ENCODE measurements at places on chromosomes 3 and 15.

GRCh38 chr3:137612291-137612690 is 151.8 kb upstream of the SOX14 start:
- no peak for DNase-seq

DNA sequence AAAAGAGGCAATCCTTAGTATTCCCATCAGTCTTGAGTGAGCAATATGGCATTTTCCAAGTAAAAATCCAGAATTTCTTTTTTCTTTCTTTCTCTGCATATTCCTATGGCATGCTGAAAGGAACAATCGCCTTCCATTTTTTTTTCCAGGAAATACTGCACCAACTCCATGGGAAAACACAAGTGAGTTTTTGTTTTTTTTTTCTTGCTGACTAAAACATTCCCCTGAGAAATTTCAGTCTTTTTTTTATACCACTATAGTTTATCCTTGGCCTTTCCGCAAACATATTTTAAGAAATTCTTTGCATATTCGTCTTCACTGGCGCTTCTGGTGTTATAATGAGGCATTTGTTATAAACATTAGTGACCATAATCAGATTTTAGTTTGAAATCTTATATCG is 429.6 kb upstream of the MDFIC2 start:
- no peak for DNase-seq

DNA sequence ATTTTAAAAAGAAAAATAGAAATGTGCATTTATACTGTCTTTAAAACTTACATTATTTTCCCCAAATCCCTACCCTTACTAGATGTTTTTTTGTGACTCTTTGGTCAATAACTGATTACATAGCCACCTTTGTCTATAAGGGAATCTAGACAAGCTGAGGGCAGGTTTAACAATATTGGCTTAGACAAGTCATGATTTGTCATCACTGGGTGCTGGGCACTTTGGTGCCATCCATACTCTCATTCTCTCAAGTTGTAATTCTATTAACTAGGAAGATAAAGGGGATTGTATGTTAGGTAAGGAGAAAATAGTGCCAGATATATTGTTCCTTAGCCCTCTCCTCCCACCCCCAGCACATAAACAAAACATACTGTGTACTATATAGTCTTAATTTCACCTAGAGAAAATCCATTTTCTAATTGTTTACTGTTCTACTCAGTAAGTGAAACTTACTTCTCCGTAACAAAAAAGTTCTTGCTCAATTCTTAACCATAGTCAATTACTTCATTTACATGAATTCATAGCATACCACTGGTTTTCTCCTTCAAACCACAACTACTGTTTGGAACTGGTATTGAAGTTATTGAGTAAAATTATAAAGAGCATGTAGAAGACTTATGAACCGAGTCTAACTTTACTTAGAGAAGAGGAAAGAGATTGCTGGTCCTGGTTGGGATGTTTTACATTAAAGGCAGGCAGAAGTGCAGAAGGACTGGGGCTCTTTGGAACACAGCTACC is 877.1 kb downstream of the PDCD6IP start:
- DNase-seq = no peak

DNA sequence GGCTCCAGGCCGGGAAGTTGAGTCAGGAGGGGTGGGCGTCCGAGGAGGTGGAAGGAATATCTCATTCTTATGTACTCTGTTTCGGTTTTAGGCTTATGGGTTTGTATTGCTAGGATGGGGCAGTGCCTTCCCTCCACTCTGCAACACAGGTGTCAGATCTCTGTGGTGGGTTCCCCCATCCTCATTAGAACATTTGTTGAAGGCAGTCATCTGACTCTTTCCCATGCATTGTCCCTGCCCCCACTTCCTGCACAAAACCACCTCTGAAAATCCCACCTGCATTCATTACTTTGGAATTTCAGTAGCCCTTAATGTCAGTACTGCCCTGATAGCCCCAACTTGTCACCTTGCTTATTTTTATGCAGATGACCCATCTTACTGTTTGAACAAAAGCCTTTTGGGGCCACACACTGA is 29.5 kb downstream of the GYG1 start:
- no peak for DNase-seq

GRCh38 chr3:52065264-52065756 is 8.9 kb upstream of the DUSP7 start:
- DNase-seq = no peak

- no peak for DNase-seq
Observed at GRCh38 chr15:101406036-101406435, 83.5 kb downstream of the PCSK6 start.

GRCh38 chr3:14847613-14848541 is 29.1 kb downstream of the FGD5 start:
- no peak for DNase-seq

DNA sequence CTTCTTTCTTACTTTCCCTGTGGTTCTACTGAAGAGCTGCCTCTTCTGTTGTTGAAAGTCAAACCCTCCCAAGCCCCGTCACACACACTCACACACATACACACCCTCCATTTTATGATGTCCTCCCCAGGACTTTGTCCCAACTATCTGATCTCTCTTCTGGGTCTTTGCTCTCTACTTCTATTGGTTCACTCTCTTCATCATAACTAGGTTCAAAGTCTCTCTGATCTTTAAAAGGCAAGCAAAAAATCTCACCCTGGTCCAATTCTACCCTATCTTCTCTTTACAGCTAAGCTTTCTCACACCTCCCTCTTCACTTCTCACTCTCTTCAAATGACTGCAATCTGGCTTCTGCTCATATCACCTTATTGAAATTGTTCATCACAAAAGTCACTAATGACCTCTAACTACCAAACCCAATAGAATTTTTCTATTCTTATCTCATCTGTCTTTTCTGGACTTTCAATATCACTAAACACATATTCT is 34.8 kb downstream of the LRRFIP2 start:
- DNase-seq = no peak

GRCh38 chr3:10374311-10374710 is 53.4 kb upstream of the SEC13 start:
- no peak for DNase-seq

DNA sequence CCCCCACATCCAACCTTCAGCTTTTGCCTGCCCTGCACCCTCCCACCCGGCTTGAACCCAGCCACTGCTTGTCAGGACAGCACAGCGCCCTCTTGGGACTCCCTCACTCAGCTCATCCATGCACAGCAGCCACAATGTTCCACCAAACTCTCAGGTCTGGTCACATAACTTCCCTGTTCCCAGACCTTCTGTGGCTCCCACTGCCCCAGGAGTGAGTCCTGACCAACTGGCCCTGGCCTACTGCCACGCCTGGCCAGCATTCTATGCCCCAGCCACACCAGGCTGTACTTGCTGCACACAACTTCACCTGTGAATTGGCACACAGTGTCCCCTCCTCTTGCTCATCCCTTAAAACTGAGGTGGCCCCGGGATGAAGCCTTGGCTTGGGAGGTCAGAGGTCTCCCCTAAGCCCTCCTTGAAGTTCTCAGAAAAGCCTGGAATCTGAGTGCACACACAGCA is 21.0 kb downstream of the PLXNB1 start:
- DNase-seq = no peak

DNA sequence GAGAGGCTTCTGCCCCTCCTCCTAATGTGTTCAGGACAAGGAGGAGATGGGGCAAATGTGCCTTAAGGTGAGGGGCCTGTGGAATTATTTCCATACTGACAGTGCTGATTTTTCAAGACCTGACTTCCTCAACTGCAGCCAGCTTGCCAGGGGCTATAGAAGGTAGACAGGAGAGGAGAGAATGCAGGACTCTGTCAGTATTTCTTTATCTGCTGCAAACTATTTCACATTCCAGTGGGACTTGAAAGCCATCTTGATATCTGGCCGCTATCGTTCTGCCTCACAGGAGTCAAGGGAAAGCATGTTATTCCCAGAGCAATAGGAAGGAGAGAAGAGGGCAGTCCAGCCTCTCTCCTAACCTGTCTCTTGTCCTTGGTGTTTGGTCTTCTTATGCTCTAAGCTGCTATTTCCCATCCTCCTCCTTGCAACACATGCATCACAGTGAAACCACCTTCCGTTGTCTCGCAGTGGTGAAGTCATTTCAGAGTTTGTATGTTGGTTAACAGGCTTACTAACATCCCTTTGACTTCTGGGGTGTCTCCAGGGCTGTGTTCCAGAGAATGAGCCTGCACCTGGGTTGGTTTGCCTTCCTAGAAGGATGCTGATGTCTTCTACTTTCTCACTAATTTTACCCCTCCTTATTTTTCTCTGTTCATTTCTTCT is 95.1 kb upstream of the MRPS22 start:
- no peak for DNase-seq

DNA sequence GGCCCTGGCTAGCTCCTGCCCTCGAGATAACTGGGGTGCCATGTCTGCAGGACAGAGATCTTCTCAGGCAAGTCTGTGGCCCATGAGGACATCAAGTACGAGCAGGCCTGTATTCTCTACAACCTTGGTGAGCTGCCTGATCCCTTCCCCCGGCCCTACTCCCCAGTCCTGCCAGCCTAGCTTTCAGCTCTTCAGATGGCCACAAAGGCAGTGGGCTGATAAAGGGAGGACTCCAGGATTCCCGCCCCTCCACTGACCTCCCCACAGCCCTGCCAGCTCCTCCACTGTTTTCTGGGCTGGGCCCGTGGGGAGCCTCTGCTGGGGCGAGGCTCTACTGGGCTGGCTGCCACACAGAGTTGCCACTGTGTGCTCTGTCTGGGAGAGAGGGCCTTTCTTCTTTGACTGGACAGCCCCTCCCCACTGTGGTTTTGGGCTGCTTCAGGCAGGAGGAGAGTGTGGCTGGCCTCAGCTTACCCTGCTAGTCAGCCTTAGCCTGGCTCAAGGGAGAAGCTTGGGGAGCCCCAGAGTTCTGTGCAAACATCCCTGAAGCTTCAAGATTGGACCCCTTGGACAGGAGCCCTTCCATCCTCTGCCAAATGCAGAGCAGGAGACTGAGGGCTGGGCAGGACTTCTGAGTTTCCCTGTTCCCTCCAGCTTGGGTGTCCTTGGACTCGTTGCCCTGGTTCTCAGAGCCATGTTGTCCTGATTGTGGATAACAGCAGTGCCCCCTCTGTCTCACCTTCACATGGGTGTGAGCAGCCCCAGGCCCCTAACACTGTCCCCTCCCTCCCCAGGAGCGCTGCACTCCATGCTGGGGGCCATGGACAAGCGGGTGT is 24.4 kb downstream of the PTPN23 start:
- DNase-seq = no peak

- no peak for DNase-seq
Observed at GRCh38 chr3:23183731-23184130, 19.4 kb upstream of the UBE2E2 start.

DNA sequence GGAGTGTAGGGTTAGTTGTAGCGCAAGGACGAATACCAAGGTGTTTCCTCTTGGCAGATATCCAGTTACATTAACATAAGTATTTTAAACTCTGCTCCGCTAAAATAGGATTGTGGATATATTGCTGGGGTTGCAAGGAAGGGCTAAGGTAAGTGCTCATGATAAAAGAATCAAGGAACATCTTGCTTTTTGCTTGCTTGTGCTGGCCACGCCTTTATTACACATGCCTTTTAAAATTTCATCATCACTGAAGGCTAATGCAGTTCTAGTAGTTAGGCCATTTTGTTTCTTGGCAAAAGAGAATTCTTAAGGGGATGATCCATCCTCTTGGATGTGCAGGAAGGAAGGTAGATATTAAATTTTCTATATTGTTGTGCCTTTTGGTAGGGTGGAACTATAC is 415.6 kb upstream of the TPM1 start:
- DNase-seq = no peak

DNA sequence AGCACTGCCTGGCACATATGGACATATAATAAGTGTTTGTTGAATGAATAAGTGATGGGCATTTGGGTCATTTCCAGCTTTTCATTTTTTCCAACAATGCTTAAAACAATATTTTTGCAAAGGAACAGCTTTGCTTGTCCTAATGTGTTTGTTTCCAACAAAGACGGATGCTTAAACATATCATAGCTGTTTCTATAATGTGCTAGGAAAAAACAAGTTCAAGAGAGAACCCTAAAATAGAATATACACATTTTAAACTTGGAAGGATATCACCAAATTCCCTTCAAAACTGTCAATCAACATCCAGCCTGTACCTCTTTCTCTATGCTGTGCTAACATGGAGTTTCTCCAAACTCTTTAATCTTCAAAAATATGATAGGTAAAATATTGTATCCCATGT is 224.5 kb upstream of the WNT5A start:
- DNase-seq = no peak

DNA sequence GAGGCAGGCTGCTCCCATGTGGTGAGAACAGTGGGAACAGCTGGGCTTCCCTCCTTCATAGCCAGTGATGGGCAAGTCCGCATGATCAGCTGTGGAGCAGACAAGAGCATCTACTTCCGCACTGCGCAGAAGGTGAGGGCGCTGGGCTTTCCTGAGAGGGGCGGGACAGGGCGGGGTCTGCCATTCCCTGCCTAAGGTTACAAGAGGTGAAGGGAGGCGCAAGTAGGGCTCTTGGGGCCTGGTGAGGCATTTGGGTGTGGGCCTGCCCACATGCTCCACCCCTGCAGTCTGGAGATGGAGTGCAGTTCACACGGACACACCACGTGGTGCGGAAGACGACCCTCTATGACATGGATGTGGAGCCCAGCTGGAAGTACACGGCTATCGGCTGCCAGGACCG is 10.6 kb upstream of the JMJD7 start:
- DNase-seq = no peak

- DNase-seq = no peak
Observed at GRCh38 chr15:75545064-75545463, 34.1 kb downstream of the PTPN9 start.

DNA sequence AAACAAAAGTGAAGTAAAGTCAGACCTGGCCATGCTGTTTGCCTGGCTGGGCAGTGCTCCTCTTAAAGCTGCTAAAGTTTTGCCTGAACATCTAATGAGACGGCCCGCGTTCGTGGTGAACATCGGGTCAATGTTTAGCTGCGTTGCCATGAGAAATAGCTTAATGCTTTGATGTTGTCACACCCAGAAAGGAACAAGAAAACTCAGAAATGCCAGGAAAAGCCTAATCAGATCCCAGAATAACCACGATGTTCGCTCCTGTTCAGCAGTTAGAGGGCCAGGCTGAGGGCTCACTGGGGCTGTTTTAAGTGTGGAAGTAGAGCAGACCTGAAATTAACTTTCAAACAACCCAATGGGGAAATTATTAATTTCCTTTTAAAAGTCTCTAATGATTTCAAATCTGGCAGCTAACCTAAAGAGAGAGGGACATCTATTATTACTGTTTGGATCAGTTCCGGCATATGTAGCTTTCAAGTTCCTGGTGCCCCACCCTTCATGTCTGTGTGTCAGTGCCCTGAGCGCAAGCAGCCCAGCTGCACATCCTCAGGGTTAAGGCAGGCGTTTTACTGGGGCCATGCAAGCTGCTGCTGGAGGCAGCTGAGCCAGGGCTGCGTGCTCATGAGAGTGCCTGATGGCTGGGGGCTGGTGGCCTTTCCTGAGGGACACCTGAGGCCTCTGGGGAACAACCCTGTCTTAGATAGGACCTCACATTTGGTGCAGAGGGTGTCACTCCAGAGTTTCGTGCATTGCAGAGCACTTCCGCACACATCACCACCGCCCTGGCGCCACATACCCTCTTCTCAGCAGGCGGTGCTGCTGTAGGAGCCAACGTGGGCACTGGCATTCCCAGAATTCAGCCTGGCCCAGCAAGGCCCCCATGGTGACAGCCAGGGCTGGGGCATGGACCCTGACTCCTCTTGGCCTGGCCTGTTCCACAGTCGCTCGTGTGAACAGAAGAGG is 76.6 kb downstream of the LRRK1 start:
- DNase-seq = no peak
